Stimulated activated CD8-positive, alpha-beta memory T cell treated with anti-CD3 and anti-CD28 coated beads, Interleukin-4, amount 100 ng/mL, for 4 hours (primary cell): ENCODE measurements at places on chromosomes 4 and X.

GRCh38 chr4:38687571-38688011 lies 23.6 kb downstream of the KLF3 start:
- DNase-seq = no peak

GRCh38 chr4:40264995-40265909 lies 68.4 kb downstream of the RHOH start:
- DNase-seq = no peak

DNA sequence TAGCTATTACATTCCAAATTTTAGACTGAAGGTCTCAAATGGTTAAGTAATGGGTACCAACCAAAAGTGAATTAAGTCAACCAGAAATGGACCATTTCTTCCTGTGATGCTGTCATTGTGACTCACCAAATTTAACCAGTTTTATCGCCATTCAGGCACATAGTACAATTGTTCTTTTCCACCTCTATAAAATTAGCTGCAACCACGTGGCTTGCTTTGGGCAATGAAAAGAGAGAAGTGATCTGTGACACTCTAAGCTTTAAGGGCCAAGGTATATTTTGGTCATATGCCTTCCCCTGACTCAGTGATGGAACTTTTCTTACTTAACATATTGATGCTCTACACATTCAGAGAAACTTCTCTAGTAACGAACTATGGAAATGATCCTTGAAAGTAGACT lies 20.3 kb upstream of the PHF8 start:
- no peak for DNase-seq

DNA sequence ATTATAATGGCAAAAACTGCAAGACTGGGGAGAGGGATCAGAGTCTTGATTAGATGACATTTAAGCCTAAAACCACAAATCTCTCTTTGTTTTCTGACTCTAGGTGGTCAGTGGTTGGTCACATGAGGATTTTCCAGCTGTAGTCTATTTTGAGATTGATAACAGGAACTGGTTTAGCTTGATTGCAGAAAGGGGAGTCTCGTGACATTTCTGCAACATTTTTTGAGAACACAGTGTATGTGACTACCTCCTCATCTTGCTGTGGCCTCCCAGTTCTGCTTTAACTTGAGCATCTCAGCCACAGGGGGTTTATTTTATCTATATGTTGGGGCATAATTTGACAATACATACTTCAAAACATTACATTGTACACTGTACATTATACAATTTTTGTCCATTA lies 726.4 kb upstream of the MAGEB2 start:
- DNase-seq = no peak

GRCh38 chr4:2249526-2250356 lies 7.8 kb upstream of the HAUS3 start:
- DNase-seq = no peak

GRCh38 chr4:86596807-86597206 lies 2.7 kb downstream of the PTPN13 start:
- no peak for DNase-seq

GRCh38 chr4:88728146-88728545 lies 30.5 kb upstream of the NAP1L5 start:
- no peak for DNase-seq

GRCh38 chrX:30888526-30889146 lies 418 bp downstream of the TAB3 start:
- no peak for DNase-seq

DNA sequence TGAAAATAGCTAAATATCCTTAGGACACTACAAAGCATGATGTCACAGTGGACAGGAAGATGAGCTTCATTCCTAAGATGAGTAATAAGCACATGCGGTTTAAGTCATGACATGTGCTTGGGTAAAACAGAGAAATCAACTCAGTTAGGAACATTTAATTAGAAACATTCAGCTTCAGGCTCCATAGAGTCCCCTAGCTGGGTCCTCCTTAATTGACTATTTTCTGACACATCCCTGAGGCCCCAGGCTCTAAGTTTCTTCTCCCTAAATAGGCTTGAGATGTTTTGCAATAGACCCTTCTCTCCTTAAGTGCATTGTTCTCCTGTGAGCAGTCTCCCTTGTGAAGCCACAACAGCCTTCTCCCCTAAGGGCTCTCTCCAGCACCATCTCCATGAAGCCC lies 70.4 kb upstream of the ANXA3 start:
- no peak for DNase-seq

DNA sequence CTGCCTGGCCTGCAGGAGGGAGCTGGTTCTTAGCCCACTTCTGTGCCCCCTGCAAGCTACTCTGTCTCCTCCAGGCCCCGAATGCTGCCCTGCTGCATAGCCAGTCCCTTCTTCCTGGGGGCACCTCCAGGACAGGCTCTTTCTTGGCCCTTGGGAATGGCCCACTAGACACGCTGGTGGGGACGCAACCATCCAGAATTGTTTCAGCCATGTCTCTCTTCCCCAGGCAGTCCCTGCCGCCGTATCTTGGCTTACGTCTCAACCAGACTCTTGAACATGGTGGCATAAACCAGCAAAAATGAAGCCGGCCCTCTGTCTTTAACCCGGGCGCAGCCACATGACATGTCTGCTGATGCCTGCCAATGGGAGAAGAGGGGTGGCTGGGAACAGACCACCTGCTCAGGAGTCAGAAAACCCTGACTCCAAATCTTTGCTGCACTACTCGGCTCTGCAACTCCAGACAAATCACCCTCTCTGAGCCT lies 9.0 kb downstream of the LRPAP1 start:
- DNase-seq = no peak

- DNase-seq = no peak
These were observed 71.6 kb downstream of the PPARGC1A start for GRCh38 chr4:23818097-23818885.

DNA sequence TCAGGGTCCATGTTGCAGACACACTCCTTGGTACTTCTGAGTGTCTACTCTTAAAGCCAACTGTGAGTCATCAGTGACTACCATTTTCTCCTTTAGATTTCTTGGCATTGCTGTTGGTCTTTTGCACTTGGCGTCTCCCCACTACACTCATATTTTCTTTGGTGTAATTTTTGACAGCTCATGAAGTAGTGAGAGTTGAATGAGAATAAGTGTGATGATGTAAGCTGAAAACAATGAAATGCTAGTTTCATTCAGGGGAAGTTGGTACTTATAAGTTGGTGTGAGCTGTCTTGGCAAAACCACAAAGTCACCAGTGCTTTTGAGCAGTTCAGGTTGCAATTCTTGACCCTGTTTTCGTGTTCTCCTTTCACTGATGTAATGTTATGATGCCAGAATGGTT lies 142.9 kb upstream of the ARX start:
- no peak for DNase-seq
